Dorsolateral prefrontal cortex (tissue), 122 donors: ENCODE measurements at places on chromosomes 7 and 10.

GRCh38 chr10:13644866-13645265 lies 58.1 kb downstream of the PRPF18 start:
- DNase-seq = no peak

DNA sequence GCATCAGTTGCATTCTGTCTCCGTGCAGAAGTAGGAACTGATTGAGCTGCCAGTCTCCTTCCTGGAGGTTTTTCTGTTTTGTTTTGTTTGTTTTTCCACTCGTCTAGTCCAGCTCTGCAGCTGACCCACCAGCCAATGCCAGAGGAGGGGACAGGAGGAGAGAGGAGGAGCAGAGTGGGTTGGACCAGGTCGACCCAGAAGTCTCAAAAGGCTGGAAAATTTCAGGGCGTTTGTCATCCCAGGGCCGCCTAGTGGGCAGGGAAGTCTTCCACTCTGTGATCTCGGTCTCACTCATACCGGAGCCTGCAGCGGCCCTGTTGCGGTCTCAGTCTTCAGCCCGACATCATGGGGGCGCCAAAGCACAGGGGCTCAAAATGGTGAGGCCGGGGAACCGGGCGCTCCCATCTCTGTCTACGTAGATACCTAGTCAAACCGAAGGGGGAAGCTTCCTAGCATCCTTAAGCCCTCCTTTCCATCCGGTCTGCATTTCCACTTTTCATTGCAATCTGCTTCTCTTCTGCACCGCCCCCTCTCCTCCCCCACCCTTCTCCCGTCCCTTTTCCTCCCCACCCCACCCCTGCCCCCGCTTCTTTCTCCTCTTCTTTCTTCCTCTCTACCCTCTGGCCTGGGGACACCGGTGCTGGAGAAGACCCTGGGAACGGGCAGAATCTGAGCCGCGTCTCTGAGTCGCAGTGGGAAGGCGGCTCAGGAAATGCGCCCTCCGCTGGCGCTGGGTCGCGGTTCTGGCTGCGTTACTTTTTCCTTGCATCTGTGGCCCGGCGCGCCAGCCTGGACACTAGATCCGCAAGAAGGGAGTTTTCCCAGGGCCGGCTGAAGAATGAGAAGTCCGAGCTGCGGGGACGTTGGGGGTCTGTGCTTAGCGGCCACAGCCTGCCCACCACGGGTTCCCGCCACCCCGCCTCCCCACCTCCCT lies 16.2 kb upstream of the PAX2 start:
- no peak for DNase-seq

GRCh38 chr7:4073052-4073451 lies 609.0 kb upstream of the FOXK1 start:
- DNase-seq = no peak

DNA sequence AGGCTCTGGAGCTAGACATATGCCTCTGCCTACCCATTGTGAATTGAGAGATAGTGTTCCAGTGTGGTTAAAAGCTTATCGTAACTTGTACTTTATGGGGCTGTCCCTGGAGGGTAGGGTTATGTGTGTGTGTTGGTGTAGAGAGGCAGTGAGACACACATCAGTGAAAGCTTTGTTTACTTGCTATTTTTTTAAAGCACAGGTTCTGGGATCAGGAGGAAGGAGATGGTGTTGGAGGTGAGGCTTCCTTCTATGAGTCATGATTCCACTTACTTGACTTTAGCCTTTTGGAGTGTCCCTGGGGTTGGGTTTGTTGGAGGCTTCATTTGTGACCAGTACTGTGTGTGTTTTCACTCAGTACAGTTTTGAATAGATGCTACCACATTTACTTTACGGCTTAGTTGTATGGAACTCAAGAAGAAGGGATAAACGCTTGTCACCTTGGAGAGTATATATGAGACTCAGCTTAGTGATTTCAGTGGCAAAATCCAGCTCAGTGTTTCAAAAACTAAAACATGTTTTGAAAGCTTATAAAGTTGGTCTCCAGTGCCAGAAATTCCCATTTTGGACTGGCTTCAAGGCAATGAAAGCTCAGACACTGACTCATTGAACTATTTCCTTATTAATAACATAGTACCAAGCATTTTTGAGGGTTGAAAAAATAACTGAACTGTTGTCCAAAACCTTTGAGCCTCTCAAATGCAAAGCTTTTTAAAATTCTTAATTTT lies 106.2 kb downstream of the PLXDC2 start:
- DNase-seq = no peak

DNA sequence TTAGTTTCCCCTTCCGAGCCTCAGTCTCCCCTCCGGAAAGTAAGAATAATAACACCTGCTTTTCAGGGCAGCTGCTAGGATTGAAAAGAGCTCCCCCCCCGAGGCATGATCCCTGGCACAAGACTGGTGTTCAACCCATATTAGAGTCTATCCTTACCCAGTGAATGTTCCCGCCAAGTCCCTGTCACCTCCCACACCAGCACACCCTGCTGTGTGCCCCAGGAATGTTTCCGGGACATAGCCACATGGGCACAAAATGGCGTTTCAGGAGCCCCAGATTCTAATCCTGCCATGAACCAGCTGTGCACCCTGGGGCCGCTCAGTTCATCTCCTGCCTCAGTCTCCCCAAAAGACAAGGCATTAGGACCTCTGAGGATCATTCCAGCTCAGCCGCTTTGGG lies 563 bp downstream of the MUC17 start:
- DNase-seq = no peak
